Naive thymus-derived CD4-positive, alpha-beta T cell (primary cell): ENCODE measurements at places on chromosomes 4 and X.

DNA sequence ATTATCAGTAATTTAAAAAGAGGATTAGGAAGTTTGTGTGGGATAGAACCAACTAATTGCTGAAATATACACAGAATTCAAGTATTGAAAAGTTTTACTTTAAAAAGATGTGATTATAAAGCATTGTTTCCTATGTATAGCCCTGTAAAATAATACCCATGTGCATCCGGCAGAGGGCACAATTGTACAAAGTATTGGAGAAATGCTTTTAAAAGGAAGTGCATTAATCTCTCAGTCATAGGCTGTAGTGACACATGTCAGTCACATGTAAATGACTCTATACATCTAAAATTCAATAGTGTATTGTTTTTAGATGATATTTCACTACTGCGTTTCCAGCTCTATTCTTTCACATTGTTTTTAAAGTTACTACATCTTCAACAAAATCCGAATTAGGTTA lies 9.7 kb upstream of the GEMIN8 start:
- DNase-seq, result peak; percentile 62

DNA sequence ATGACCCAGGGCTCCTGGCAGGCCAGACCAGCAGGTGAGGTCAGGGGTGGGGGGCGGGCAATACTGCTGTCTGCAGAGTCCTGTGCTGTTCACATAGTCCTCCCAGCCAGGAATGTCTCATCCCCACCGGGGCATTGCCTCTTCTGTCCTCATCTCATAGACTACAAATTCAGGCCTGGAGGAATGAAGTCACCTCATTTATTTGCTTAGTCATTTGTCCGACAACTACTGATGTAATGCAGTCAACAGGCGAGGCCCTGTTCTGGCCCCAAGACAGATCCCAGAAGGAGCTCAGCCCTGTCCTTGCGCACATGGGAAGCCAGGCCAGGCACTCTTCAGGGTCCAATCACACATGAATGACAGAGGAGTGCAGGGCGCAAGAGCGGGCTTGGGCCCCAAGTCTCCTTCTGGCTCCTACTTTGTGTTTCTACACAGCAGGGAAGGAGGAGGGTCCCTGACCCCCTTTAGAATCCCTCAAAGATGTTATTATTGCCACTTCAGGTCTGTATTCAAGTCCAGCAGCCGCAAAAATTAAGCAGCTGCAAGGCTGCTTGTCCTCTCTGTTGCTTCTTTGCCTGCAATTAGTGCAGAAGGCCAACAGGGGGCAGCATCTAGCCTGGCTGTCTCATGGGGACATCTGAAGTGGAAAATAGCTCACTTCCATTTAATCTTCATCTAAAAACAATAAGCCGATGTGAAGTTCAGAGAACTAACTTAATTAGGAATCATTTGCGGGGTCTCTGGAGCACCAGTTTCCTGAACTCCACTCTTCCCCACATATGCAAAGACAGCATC lies 15.2 kb upstream of the HMX1 start:
- no peak for DNase-seq

GRCh38 chr4:155799116-155799793 lies 40.4 kb downstream of the GUCY1B1 start:
- DNase-seq, result no peak

GRCh38 chr4:102338405-102338804 lies 6.9 kb downstream of the SLC39A8 start:
- DNase-seq, result no peak

DNA sequence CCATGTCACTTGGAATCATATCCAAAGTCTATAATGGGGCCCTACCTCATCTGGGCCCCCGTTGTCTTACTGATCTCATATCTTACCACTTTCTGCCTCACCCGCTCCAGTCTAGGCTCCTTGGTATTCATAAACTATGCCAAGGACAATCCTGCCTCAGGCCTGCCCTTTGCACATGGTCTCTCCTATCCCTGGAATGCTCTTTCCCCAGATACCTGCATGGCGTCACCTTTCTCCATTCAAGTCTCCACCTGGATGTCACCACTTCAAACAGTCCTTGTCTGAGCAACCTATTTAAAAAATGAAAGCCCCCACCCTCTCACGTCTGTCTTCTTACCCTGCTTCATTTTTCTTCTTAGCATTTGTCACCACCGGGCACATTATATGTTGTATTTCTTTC lies 8.2 kb downstream of the VGLL1 start:
- no peak for DNase-seq

DNA sequence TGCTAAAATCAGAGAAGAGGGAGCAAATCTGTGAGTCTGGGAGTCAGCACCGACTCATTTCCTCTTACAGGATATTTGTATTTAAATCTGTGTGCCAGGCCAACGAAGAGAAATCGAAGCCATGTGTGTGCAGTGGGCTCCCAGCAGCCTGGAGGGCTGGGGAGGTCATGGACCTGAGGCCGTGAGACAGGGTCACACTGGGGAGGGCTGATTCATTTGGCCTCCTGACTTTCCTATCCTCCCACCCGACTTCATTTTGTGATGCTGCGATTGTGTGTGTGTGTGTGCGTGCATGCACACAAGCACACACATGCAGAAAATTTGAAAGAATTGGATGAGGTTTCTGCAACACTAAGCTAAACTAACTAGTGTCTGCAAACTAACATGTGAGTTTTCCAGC lies 48.7 kb upstream of the STX18 start:
- DNase-seq, result no peak

GRCh38 chrX:40971736-40972135 lies 113.5 kb upstream of the USP9X start:
- DNase-seq, result no peak

GRCh38 chrX:44224760-44225159 lies 118.7 kb downstream of the EFHC2 start:
- no peak for DNase-seq

DNA sequence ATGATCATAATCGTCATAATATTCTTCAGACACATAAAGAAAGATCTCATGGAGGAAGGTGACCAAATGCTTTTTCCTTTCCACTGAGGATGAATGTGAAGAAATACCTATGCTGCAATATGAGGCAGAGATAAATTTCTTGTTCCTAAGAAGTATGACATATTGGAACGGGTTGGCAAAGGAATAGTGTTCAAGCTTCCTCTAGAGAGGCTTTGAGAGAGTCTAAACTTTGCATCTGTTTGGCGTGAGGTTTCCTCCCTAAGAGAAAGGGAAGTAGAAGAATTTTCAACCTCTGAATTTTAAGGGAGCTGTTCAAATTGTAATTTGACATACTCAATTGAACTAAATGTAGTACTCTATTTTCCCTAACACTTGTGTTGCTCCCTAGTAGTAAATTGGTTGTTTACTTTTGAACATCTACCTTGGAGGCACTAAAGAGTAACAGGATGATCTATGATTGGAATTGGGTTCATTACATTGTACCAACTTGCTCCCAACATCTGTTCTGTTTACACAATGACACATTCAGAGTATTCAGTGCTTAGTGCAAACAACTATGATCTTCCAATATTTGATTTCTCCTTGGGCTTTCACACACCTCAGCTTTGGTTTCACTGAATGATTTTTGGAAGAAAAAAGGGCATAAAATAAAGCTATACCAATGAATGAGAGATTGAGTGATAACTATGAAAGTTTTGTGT lies 122.0 kb downstream of the CORIN start:
- no peak for DNase-seq

DNA sequence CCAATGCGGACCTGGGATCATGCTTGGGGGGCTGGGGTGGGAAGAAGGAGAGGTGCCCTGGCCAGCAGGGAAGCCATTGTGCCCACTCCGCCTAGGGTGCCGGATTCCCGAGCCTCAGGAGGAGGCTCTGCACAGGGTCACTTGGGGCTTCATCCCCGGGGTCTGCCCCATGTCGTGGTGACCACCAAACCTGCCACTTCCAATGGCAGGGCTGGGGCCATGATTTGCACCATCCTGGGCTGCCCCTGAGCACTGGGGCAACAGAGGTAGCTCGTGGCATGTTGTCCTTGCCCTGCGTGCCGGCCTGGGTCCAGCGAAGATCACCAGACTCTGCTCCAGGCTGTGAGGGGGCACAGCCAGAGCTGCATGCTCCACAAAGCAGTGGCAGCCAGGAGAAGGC lies 71.4 kb upstream of the DCAF12L2 start:
- no peak for DNase-seq

DNA sequence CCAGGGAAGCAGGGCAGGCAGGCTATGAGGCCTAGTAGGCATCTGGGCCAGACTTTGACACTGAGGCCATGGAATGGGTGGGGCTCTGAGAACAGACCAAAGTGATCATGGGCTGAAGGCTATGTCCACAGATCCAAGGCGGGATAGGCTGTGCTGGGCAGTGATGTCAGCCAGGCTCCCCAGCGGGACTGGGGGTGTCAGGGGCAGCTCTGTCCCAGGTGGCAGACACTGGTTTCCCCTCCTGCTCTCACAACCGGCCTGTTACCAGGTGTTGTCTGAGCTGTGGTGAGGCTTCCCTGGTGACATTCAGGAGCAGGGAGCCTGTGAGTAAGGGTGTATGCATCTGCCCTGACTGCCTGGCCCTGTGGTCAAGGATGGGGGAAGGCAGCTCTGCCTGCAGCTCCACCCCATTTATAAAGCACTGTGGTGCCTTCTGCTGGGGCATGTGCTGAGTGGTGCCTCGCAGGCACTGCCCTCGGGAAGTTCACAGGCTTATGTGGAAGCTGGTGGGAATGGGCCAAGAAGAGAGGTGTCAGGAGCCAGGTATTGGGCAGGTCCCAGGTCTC lies 2.9 kb downstream of the IL9R start:
- no peak for DNase-seq
